ENCODE measurements at places on chromosomes 6 and 20. TPM values are rescaled to one million over a fixed set of nuclear protein-coding genes. Genes with fewer than 3 reads are reported as not detected.

NRSN2 gene
- total RNA-seq, result 10.2 TPM

ZNF318 gene
- total RNA-seq, result 28.9 TPM

GRCh38 chr20:24608926-24609667 lies 139.7 kb downstream of the SYNDIG1 start:
- DNase-seq, result no peak

DNA sequence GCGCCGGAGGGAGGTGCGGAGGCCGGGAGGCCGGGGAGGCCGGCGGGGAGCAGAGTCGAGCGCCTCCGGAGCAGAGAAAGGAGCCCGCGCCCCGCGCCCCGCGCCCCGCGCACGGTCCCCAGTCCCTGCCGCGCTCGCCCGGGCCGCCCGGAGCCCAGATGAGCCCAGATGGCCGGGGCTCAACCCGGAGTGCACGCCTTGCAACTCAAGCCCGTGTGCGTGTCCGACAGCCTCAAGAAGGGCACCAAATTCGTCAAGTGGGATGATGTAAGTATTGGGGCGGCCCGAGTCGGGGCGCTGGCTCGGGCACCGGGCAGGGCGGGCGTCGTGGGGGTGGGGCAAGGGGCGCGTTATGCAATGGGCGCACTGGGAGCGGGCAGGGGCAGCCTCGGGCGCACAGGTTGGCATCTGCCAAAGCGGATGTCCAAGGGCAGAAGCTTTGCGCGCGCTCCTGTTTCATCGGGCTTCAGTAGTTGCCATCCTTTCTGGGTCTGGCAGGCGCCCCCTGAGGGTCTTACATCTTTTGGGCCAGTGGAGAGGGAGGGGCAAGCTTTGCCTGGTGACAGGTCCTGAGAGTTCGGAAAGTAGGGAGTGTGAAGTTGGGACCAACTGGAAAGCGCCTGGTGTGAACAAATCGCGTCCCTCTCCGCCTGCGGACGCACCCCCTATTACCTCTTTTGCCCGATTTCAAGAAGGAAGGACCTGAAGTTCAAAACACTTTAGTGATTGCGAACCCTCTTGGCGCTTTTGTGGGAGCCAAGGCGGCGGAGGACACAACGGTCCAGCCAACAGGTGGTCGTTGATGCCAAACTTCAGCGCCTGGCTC lies 631 bp downstream of the PLCB1 start:
- peak; percentile 36 for DNase-seq

- DNase-seq, result no peak
These were observed 148.4 kb upstream of the TOP1 start for GRCh38 chr20:40880063-40880728.

GRCh38 chr6:110355727-110356126 lies 2.4 kb downstream of the METTL24 start:
- no peak for DNase-seq

DNA sequence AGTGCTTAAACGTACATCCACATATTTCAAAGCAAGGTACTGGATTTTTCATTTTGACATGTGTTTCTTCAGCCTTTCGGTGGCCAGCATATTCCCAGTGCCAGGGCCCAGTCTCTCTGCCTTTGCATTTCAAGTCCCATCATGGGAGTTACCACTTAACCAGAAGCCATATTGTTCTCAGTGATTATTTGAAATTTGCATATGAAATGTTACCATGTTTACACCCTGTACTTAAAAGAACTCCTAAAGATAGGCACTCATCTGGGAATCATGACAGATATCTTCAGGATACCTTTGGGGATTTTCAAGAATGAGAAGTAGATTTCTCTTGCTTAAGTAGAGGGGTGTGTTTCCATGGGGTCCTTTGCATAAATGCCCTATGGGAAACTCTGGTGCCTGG lies 367.5 kb downstream of the NRN1 start:
- no peak for DNase-seq

GRCh38 chr6:98875375-98875774 lies 41.0 kb downstream of the POU3F2 start:
- DNase-seq, result no peak

Measured in uterus (tissue), 4 donors.